Stimulated activated CD4-positive, alpha-beta T cell treated with anti-CD3 and anti-CD28 coated beads, TNF-alpha, amount 100 ng/mL, for 24 hours (primary cell): ENCODE measurements at places on chromosomes 3 and 15.

GRCh38 chr15:39621210-39621609 lies 40.3 kb downstream of the THBS1 start:
- no peak for DNase-seq

- DNase-seq, result no peak
Observed at GRCh38 chr3:45227946-45228345, 1.9 kb upstream of the TMEM158 start.

GRCh38 chr3:140850210-140850955 lies 91.3 kb upstream of the SLC25A36 start:
- DNase-seq, result no peak

DNA sequence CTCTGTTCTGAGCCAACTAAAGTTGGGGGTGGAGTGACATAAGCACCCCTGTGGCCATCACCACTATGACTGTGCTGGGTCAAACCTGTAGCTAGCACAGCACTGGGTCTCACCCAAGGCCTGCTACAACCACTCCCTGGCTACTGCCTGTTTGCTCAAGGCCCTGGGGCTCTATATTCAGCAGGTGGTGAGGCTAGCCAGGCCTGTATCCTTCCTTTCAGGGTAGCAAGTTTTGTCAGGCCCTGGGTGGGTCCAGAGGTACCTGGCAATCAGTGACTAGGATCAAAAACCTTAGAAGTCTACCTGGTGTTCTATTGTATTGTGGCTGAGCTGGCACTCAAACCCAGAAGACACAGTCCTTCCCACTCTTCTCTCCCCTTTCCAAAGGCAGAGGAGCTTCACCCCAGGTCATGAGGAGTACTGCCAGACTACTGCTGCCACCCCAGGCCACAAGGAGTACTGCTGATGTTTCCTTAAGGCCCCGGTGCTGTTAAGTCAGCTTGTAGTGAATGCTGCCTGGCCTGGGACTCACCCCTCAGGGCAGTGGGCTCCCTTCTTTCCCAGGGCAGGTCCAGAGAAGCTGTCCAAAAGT lies 170.8 kb downstream of the IGSF11 start:
- no peak for DNase-seq

DNA sequence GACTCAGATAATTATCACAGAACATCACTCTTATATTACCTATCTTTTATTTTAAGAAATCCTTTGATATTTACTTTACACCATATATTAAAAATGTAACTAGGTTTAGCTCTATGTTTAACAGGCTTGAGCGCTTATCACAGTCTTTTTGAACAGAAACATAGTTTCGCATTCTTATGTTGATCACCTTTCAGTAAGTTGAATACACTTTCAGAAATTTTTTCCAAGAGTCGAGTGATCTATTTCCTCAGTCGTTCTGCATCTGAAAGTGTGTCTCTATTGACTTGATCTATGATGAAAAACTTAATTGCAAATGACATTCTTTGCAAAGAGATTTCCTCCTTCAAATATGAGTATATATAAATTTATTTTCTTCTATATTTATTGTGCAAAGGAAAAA lies 516.6 kb upstream of the KCNMB2 start:
- no peak for DNase-seq
